ENCODE measurements at places on chromosomes 5 and 9.

GRCh38 chr9:13078164-13078563, 201.3 kb downstream of the MPDZ start:
- DNase-seq: no peak

DNA sequence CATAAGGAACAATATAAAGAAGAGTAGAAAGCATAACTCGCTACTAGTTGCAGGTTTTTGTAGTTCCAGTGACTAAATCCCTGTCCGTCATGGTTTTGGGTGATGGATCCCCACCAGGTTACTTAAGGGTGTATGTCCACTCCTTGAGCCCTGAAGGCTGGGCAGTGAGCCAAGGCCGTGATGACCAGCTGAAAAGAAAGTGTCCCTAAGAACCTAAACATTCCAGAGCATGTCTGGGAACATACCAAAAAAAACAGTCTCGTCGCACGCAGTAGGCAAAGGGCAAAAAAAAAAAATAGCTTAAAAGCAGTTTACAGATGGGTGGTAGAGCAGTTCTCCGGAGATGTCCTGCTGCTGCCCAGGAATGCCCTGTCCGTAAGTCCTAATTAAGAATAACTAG, 21.4 kb upstream of the SNAPC3 start:
- DNase-seq: no peak

- DNase-seq: no peak
Observed at GRCh38 chr5:129766798-129767197, 18.9 kb downstream of the MINAR2 start.

GRCh38 chr9:3032898-3033297, 189.0 kb upstream of the PUM3 start:
- no peak for DNase-seq

DNA sequence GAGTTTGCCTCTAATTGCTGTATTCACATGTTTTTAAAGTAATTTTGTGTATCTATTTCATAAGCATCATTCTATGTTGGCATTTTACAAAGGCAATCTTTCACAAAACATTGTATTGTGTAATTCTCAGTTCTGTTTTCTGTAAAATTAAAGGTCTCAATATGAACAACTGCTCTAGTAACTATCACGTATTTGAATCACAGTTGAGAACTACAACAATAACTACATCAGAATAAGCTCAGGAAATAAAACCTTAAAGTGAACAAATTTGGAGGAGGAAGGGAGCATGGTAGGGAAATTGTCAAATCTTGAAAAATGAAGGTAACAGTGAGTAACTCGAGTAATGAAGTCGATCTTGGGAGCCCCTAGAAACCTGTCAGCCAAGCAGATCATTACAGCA, 22.5 kb upstream of the CAMK4 start:
- DNase-seq: no peak

DNA sequence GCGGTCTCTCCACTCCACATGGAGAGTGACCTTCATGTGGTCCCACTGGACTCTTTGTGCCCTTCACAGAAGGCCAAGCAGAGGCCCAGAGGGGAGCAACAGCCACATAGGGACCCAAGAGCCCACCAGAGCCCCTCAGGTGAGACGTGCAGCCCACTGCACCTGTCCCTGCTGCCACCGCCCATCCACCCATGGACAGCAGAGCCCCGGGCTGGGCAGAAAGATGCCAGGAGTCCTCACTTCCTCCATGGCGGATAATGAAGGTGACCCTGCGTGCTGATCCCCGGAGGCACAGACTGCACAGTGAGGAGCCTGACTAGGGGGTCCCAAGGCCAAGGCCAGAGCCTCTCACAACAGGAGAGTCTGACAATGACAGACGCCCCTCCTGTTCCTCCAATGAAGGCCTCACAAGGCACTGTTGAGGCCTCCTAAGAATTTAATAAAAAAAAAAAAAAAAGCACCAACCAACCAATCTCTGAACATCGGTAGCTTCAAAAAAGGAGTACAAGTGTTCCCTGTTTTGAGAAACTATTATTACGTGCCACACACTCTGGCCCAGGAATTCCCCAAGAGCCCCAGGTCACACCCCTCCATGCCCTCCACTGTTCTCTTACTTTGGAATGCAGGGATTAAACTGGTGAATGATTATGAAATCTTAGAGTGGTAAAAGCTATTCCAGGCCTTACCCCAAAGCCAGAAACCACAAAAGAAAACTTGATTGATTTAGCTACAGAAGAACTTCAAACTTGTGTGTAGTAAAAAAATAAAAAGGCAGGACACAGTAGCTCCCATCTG, 2.8 kb upstream of the PPP1R26 start:
- no peak for DNase-seq

GRCh38 chr5:72290356-72291133, 29.5 kb downstream of the MRPS27 start:
- no peak for DNase-seq

GRCh38 chr5:147391781-147392180, 118.1 kb downstream of the DPYSL3 start:
- DNase-seq: no peak

- DNase-seq: no peak
Observed at GRCh38 chr9:73357607-73358006, 205.9 kb downstream of the ANXA1 start.

DNA sequence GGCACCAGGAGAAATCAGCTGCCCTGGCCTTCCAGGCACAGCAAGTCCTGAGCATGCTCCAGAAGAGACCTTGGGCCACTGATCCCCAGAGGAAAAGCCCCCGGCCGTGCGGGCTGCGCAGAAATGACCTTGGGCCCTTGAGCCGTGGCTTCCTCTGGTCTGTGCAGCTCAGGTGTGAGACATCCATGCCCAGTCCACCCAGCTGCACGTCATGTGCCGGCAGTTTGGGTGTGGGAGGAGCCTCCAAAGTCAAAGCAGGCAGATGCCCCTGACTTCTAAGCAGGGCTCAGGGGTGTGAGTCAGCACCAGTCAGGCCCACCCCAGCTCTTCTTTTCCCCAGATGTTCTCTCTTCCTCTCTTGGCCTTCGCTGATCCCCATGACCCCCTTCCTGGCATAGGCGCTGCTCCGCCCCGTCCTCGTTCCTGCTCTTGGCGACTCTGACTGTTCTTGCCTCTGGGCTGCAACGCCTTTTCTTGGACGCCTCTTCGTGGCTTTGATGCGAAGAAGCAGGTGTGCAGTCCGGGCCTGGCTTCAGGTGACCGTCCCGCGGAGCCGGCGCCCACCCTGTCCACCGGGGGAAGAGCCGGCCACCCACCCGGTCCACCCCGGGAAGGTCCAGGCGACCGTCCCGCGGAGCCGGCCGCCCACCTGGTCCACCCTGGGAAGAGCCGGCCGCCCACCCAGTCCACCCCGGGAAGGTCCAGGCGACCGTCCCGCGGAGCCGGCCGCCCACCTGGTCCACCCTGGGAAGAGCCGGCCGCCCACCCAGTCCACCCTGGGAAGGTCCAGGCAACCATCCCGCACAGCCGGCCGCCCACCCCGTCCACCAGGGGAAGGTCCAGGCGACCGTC, 5.9 kb upstream of the QSOX2 start:
- no peak for DNase-seq

GRCh38 chr5:3911773-3912172, 316.1 kb downstream of the IRX1 start:
- no peak for DNase-seq

DNA sequence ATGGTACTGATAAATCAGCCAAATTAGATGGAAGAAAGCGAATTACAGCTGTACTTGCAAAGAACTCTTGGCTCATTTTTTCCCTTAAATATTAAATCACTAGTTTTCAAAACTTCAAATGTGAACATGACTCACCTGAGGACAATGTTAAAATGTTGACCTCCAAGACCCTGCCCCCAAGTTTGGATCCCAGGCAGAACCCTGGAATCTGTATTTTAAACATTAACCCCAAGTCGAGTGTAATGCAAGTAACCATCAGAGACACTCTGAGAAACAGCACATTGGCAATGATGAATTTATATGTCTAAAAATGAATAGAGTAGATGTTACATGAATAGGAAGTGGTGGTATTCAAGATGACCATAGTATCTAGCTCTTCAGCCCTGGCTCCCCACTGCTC, 2.3 kb upstream of the CD274 start:
- DNase-seq: no peak
